Lower lobe of right lung (tissue), 2 donors: ENCODE measurements at places on chromosomes 7 and 10. TPM values are rescaled to one million over a fixed set of nuclear protein-coding genes. Genes with fewer than 3 reads are reported as not detected.

DNA sequence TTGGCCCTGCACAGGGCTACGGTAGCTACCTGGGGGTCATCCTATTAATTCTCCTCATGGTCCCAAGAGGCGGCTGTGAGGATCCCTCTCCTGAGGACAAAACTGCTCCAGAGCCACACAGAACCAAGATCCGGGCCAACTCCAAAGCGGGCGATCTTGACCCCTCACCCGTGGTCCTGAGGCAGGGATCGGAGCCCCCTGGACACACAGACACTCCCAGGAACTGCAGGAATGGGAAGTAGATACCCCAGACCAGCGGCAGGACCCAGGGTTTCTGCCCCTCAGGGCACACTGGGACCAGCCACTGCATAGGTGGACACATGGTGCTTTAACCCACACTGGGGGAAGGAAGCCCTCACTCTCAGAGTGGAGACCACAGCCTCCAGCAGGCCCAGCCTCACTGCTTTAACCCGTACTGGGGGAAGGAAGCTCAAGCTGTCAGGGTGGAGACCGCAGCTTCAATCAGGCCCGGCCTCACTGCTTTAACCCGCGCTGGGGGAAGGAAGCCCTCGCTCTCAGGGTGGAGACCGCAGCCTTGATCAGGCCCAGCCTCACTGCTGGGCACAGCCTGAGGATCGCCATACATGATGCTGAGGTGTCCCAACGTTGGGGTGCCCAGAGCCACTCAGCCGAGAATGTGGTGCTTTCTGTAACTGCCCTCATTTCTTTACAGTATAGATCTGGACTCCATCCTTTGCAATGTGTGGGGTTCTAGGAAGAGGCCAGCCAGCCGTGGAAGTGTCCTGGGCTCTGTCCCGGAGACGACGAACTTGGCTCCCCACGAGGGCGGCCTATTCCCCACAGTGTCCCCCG lies 60.1 kb downstream of the DIP2C start:
- DNase-seq = peak; percentile 40

GRCh38 chr10:91194497-91195179 lies 25.8 kb upstream of the PCGF5 start:
- DNase-seq = no peak

DNA sequence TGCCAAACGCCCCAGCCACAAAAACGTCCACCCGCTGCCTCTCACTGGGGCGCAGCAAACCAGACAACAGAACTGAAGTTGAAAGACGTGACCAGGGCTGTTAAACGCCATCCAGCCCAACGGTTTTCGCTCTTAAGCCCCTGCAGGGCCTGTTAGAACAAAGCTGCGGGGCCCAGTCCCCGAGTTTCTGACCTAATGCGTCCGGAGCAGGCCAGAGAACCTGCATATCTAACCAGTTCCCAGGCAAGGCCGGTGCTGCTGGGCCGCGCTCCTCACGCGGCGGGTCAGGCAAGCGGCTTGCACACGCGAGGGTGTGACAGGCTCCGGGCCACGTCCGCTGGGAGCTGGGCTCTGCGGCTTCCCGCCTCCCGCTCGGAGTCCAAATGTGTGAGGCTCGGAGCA lies 87.0 kb downstream of the PTPRN2 start:
- no peak for DNase-seq

DNA sequence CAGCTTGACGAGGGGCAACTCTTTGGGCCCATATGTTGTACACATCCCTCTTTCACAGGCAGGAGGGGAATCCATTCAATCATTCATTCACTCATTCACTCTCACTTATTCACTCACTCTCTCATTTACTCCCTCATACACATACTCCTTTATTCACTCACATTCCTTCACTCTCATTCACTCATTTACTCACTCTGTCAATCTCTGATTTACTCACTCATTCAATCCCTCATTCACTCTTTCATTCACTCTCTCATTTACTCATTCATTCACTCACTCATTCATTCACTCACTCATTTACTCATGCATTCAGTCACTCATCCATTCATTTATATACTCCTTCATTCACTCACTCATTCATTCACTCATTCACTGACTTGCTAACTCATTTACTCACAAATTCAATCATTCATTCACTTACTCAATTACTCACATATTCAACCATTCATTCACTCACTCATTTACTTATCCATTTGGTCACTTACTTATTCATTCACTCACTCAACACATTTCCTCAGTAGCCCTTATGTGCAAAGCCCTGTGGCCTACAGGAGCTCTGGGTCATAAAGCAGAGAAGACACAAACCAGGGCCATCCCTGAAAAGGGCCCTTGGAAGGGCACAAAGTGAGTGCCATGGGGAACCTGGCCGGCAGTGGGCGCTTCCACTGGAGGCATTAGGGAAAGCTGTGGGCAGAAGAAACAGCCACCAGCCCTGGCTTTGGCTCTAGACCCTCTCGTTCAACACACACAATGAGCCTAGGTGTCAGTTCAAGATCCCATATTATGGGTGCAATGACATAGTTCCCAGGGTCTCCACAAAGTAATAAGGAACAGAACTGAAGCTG lies 26.0 kb downstream of the HIP1 start:
- DNase-seq = peak; percentile 7

DNA sequence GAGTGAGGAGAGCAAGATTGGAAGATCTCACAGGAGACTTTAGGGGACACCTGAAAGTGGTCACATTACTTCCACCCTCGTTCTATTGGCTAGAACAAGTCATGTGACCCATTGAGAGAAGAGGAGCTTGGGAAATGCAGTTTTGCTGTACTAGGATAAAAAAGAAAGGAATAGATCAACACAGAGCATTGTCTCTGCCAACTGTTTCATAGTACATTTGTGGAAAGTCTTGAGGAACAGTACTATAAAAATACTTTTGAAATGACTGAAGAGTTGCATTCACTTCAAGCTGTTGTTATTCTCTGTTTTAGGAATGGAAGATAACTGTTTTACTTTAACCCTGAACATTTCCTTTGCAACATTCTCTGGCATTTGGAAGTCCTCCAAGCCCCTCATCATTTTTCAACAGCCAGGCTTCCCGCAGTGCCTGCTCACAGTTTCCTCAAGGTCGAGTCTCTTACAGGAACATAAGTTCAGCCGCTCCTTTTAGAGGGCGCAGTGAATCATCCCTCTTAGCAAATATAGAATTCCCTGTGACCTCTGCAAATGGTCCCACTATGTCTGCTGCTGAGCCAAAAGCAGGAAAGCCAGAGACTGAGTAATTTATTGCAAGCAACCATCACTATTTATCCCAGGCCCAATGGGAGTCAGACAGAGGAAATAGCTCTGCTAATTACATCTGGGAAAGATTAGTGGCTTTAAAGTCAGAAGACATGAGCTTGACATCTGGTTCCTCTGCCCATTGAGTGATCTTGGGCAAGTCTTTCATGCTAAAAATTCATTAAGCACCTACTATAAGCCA lies 40.7 kb downstream of the MRPL32 start:
- DNase-seq = no peak

DNA sequence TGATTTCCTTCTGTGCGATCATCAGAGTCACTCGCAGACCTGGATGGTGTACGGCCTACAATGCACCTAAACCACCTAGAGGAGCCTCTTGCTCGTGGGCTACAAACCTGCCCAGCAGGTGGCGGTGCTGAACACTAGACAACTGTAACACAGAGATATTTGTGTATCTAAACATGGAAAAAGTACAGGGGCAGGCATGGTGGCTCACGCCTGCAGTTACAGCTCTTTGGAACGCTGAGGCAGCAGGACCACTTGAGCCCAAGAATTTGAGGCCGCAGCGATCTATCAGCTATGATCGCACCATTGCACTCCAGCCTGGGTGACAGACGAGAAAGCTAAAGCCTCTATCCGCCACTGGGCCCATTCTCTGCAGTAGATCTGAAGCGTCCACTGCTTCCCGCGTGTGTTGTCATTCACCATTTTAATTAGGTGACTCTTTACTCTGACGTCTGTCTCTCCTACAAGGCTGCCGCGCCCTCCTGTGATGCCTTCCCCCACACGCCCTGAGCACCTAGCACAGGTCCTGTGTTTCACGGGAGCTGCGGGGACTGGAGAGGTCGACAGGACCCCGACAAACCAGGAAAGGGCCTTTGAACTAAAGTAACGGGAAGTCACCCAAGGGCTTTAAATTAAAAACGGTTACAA lies 774 bp downstream of the TUBGCP2 start:
- peak; percentile 92 for DNase-seq

DNA sequence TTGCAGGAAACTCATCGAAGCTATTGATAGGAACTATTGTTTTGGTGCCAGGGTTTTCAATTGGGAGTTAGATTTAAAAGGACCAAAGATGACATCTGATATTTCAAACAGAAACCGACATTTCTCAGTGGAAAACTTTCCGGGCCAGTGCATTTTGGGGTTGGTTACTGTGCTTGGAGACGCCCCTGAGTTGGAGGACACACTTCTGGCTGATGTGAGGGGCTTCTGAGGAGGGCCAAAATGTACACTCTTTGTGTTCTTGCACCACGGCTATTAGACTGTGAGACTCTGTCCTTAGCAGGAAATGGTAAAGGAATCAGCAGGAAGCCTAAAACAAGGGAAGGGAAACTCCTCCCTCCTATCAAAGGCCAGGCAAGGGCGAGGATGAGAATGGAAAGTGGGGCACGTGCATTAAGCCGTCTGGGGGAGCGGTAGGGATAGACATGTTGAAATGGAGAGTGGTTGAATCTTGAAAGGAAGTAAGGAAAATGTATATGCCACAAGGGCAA lies 1.8 kb upstream of the SRGN start:
- no peak for DNase-seq

GRCh38 chr10:62719061-62719460 lies 85.5 kb upstream of the ADO start:
- no peak for DNase-seq

GRCh38 chr7:158076656-158077055 lies 511.0 kb downstream of the PTPRN2 start:
- DNase-seq = no peak

- no peak for DNase-seq
Observed at GRCh38 chr7:102153599-102153946, 133.1 kb upstream of the SH2B2 start.

GRCh38 chr10:28949005-28950004 lies 272.0 kb downstream of the BAMBI start:
- no peak for DNase-seq

- DNase-seq = no peak
Observed at GRCh38 chr10:67657775-67658174, 38.2 kb downstream of the CTNNA3 start.

- DNase-seq = no peak
Observed at GRCh38 chr7:22452960-22453558, 46.9 kb downstream of the STEAP1B start.

DNA sequence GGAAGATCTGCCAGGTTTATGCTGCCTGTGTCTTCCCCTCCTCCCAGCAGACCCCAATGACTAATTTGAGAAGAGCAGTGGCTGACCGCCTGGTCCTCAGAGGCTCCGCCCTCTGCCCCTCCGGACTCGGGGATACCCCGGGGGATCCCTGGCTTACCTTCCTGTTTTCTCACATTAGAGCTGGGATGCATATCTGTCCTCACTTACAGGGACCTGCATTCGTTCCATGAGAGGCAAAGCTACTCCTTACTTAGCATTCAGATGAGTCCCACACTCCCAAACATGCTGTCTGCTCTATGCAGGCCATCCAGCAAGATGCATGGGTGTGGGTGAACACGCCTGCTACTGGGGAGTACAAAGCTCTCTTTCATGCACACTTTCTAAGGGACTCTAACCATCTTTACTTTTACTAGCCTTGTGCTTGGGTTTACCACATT lies 24.0 kb downstream of the VOPP1 start:
- DNase-seq = no peak

- peak; percentile 75 for DNase-seq
Observed at GRCh38 chr7:98841179-98841997, 28.4 kb downstream of the TMEM130 start.

DNA sequence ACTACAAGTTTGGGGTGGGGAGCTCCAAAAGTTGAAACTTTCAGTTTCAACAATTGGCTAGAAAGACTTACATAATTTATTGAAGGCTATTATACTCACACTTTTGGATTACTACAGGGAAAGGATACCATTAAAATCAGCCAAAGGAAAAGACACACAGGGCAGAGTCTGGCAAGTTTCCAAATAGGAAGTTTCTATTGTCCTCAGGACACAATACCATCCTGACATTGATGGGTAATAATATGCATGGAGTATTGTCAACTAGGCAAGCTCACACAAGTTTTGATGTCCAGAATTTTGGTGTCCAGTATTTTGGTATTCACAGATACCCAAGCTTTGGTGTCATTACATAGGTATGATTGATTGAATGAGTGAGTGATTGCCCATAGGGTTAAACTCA lies 872.6 kb upstream of the SORCS1 start:
- no peak for DNase-seq

DNA sequence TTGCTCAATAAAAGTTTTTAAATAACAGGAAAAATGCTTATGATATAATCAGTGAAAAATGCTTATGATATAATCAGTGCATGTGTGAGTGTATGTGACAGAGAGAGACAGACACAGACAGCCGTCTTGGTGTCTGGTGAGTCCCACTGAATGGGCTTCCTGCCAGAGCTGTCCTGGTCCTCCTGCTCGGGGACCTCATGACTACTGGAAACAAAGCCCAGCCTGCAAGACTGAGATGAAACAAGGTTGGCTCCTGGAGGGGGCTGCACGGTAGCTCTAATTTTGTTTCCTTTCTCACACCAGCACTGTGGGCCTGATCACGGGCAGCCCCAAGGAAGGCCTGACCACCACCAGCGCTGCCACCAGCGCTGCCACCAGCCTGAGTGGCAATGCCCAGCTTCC lies 57.3 kb downstream of the NRP1 start:
- DNase-seq = no peak

DNA sequence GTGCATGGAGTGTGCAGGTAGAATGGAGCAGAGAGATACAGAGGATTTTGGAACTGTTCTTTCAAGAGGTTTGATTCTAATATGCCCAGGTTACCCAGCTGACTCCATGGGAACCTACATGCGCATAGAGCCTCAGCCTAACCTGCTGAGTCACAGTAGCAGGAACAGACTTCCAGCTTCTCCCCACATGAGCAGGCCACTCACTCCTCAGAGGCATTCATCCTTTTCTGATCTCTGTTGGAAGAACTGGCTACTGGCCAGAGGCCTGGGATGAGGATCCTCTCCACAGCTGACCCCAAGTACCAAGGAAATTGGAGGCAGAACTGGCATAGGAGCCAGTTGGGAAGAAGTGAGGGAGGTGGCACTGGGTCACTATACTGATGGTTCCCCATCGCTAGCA lies 17.9 kb upstream of the CCSER2 start:
- no peak for DNase-seq

RBP3 gene
- total RNA-seq = not detected

GARIN1A gene
- total RNA-seq = 3.4 TPM

DNAJB9 gene
- total RNA-seq = 23.6 TPM

RNF133 gene
- total RNA-seq = 1.0 TPM

CNTNAP2 gene
- 0.59 TPM for total RNA-seq

CPA2 gene
- not detected for total RNA-seq
